ENCODE measurements at places on chromosomes 5 and 9.

DNA sequence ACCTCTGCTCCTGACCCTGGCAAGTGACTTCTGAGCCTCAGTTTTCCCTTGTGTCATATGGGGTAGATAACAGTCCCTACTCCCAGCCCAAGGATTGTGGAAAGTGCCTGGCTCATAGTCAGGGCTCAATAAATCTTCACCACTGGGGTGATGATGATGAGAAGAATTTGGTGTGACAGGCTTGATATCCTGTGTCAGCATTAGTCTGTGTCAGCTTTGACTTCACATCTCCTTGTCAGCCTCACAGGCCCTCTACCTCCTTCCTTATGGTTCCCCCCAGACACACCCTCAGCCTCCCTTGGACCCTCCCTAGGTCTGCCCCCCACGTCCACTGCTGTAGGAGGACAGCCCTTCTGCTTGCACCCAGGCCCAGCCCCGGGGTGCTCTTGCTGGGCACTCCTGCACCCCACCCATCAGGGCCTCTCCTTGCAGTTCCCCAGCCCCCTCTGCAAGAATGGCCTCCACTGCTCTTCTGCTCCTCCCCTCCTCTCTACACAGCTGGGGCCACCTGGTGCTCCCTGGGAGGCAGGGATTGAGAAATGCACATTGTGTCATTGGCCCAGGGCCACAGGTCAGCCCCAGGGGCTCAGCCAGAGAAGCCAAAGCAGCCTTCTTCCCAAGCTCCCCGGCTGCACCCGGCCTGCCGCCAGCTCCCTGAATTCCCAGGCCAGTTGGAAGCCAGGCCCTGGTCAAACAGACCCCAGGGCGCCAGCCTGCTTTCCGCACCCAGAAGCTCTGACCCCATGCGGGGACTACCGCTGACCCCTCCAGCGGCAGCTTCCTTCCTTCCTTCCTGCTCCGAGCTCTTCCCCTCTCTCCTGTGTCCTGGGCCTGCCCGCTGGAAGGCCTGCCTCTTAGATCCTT is 7.7 kb downstream of the FGFR4 start:
- DNase-seq = no peak

- no peak for DNase-seq
Observed at GRCh38 chr5:176754376-176754973, 55.9 kb upstream of the UNC5A start.

- no peak for DNase-seq
Observed at GRCh38 chr5:980966-981365, 27.6 kb upstream of the NKD2 start.

- DNase-seq = no peak
Observed at GRCh38 chr9:128167209-128167608, 7.1 kb downstream of the BBLN start.

GRCh38 chr9:13971415-13971814 is 342.5 kb downstream of the NFIB start:
- DNase-seq = no peak
